GM23338 (cell line): ENCODE measurements at places on chromosomes 4 and X. TPM values are rescaled to one million over a fixed set of nuclear protein-coding genes. Genes with fewer than 3 reads are reported as not detected.
A peak's percentile ranks its signal among the peaks of the same experiment; 100 is the strongest.

GRCh38 chr4:92520563-92520962, 216.8 kb downstream of the GRID2 start:
- peak; percentile 95 for DNase-seq

Gene NLGN3
- total RNA-seq, result 15.3 and 17.2 TPM in 2 replicates

Gene RBM10
- total RNA-seq, result 80.0 and 101 TPM in 2 replicates

GRCh38 chr4:177461606-177462005, 19.4 kb upstream of the AGA start:
- DNase-seq, result no peak

DNA sequence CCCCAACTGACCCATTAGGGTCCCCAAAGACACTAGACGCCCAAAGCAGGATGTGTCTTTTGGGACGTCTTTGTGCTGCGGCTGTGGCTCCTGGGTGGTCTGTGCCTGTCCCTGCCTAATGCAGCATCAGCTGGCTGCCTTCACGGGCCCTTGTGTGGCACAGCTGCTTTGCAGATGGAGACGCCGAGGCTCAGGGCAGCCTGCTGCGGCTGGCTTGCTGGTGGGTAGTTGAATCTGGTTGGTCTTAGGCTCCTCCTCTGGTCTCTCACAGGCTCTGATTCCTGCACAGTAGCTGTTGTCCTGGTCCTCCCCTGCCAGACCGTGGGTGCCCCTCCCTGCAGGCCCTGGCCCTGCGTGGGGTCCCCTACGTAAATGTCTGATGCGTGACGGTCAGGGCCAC, 8.1 kb downstream of the CPZ start:
- no peak for DNase-seq

Gene MANBA
- total RNA-seq, result 35.7 and 54.3 TPM in 2 replicates

Gene SLC34A2
- 0.80 and 5.7 TPM in 2 replicates for total RNA-seq

DNA sequence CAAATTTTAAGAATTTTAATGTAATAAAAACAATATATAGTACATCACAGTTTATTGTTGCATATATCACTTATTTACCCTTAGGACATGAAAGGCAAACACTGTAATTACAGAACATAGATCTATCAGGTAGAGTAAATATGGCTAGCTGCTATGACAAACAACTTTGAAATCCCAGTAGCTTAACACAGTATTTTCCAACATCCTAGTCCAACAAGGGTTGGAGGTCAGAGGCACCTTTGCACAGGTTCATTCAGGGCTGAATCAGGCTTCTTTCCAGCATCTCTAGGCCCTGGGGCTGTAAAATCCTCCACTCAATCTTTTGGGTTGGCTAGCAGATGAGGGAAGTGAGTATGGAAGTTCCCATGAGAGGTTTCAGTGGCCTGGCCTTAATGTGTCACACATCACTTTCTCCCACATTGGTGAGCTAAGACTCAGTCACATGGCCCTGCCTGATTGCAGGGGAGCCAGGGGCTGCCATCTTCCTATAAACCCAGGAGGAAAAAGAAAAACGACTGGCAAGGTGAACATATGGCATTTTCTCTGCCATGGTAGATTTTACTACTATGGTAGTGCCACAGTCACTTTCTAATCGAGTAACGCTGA, 32.9 kb downstream of the HERC6 start:
- DNase-seq, result no peak

DNA sequence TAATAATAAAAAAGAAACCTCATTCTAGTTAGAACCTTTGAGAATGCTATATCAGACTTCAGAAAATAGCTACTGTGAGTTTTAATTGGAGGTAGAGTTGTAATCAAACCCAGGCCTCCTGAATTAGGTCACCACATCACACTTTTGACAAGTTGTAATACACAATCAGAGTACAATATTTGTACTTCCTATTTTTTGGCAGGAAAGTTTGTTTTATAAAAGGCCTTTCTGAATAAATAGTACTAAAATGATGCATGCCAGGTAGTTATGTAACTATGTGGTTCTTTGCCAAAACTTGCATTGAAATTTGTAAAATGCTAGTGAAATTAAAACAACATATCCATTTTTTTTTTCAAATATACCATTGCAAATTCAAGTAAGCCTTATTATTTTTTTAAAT, 26.8 kb downstream of the ADH7 start:
- DNase-seq, result no peak

- DNase-seq, result peak; percentile 58
These were observed 12.7 kb downstream of the TSR2 start for GRCh38 chrX:54452920-54453319.

- peak; percentile 55 for DNase-seq
These were observed 17.3 kb downstream of the CTPS2 start for GRCh38 chrX:16695079-16695676.

- DNase-seq, result peak; percentile 12
These were observed 2.2 kb downstream of the NMU start for GRCh38 chr4:55633903-55634302.
